Stimulated activated CD4-positive, alpha-beta T cell treated with anti-CD3 and anti-CD28 coated beads, Interleukin-15, amount 100 ng/mL, for 1 hour (primary cell): ENCODE measurements at places on chromosomes 2 and 18.

GRCh38 chr18:7626175-7626921 lies 59.2 kb downstream of the PTPRM start:
- no peak for DNase-seq

DNA sequence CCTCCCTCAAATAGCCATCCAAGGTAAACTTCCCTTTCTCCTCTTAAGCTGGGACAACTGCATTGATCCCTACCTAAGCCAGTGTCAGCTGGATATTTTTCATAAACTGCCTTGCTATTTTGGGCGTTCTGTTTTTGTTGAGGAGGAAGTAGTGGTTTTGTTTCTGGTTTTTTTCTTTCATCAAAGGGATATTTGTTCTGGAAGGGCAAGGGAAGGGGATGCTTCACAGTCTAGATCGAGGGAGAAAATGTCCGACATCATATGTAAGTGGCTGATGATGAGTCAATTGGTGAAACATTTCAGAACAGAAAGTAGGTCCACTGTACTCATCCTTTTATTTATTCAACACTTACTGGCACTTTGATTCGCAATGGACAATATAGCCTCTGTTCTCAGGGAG lies 31.0 kb downstream of the TANC1 start:
- no peak for DNase-seq

DNA sequence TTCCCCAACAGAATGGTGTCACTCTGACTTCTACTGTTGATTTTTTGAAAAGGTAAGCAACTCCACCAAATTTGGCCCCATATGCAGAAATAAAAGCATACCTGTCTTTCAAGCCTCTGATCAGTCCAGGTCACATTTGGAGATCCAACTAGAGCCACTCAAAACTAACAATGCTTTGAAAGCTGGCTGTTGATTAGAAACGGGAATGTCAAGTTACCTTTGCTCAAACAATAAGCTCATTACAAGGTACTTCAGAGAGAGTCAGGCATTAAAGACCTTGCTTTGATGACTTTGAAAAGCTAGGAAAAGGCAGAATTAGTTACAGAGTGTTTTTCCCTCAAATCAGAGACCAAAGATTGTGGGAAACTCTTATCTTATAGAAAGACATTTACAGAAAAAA lies 4.8 kb upstream of the IHH start:
- no peak for DNase-seq

DNA sequence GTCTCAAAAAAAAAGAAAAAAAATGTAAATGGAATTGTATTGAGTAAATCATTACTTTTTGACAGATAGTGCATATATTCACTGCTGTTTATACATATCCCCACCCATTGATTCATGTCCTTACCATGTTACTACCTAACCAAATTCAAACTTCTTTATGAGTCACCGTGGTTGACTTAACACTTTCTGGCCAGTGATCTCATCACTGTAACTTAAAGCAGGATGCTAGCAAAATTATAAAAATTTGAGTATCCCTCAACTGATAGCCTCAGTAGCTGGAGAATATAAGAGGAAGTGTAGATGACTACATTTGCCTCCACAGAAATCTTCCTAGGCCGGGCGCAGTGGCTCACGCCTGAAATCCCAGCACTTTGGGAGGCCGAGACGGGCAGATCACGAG lies 13.4 kb downstream of the CNOT9 start:
- DNase-seq: no peak

DNA sequence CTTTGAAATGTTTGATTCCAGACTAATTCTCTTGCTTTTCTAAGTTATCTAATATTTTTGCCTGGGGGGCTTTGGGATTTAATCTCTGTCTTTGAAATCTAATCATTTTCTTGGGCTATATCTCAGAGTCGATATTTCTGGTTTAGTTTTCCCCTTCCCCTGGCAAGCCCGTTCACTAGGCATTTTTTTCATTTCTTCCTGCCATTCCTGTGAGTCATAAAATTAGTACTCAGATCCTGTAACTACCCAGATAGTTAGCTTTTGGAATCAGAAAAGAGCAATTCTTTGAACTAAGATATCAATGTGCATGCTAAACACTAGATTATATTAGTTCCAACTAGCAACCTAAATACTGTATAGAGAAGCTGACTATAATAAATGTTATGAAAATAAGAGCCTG lies 29.4 kb upstream of the RNF149 start:
- no peak for DNase-seq

- DNase-seq: no peak
Measured at GRCh38 chr2:9778012-9778411, 65.3 kb upstream of the TAF1B start.
